Activated T-helper 9 cell treated with anti-CD3 and anti-CD28 coated beads, Interleukin-2, amount 50 U/mL, for 16 hours (primary cell): ENCODE measurements at places on chromosomes 1 and 21.

GRCh38 chr1:89673251-89673650 is 40.3 kb downstream of the LRRC8C start:
- DNase-seq = no peak

- no peak for DNase-seq
Observed at GRCh38 chr1:98351561-98351960, 310.0 kb upstream of the SNX7 start.

DNA sequence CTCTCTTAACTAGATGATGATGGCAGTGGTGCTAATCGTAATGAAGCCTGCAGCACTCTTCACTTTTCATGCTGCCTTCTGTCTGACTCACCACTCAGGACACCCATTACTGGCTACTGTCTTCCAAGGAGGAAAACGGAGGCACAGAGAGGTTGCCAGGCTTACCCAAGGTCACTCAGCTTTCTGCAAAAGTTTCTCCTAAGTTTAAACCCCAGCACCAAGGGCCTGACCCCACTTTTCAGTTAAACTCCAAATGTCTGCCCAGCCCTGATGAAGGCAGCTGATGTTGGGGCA is 78.1 kb upstream of the RUNX3 start:
- DNase-seq = no peak

DNA sequence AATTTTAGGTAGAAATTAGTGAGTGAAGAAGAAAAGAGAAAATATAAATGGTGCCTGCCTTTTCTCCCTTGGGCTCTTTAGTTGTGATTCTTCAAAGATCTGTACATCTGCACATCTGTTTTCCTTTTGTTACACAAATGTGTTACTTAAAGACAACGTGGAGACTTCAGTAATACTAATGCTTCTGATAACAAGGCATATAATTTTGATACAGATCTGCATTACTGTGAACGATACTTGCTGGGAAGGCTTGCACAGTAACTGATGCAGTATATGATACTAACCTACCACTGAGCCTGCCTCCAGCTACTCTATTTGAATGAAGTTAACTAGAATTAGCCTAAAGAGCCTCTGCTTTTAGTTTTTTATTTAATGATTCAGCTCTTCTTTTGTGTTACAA is 244.6 kb downstream of the COL11A1 start:
- no peak for DNase-seq

GRCh38 chr21:24205319-24205718 is 1402.0 kb downstream of the MRPL39 start:
- DNase-seq = no peak

DNA sequence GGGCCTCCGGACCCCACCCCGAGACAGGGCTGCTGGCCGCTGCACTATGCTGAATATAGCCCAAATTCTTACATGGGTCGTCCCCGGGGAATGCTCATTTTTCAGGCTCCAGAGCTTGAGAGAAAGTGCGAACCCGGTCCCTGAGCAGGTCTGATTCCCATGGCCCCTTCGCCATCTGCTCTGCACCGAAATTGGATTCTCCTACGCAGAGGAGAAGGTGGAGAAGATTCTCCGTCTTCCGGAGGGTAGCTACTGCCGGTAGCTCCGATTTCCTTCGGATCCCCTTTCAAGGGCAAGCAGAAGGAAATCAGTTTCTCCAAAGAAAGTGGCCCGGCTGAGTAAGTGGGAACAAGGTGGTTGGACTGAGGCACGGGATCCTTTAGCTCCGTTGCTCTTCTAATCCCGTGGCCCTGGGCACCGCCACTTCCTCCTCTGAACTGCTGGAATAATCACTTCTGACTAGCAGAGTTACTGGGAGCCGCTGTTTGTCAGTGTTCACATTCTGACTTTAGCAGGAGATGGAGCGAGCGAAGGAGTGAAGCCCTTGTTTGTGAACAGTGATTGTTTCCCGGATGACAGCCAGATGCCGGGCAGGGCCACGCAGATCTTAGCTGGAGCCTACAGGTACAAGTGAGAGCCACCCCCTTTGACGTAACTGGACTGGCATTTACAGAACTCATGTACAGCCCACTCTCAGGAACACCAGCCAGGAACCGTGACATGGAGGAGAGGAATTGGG is 1.1 kb upstream of the ZNF496 start:
- DNase-seq = no peak

- no peak for DNase-seq
Observed at GRCh38 chr21:17386498-17386897, 126.3 kb upstream of the CXADR start.

DNA sequence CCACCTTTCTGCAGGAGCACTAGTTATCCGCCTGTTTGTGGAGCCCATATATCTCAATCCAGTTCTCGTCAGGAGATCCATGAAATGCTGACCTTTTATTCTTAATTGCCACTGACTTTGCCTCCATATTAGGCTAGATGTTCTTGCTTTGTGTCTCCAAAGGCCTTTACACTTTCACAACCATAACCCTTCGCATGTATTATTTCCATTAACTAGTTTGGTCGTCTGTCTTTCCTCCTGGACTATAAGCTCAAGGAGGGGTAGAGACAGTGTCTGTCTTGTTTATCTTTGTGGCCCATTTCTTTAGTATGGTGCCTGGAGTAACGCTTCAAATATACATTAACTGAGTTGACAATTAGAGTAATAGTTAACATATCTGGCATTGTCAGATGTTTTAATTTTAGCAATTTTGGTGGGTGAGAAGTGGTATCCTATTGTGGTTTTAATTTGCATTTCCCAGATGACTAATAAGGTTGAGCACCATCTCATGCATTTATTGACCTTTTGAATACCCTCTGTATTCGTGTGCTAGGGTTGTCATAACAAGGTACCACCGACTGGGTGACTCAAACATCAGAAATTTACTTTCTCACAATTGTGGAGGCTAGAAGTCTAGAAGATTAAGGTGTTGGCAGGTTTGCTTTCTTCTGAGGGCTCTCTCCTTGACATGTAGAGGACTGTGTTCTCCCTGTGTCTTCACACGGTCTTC is 21.7 kb upstream of the IL12RB2 start:
- no peak for DNase-seq

DNA sequence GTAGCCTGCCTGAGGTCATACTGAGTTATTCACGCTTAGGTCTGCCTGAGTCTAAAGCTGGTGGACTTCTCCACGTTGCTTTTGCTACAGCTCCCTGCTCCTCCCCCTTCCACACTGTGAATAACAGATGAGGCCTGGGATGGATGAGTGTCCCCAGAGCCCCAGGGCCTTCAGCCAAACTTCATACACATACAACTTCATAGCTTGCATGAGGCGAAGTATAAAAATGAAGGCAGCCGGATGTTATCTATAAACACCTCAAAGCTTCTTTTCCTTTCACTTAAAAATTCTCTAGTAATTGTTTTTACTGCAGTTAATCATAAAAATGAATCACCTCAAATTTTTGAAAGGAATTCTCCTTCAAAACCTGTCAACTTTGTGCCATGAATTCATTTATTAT is 70.2 kb downstream of the DAB1 start:
- DNase-seq = no peak

GRCh38 chr1:40763742-40764532 is 19.6 kb upstream of the KCNQ4 start:
- DNase-seq = no peak

DNA sequence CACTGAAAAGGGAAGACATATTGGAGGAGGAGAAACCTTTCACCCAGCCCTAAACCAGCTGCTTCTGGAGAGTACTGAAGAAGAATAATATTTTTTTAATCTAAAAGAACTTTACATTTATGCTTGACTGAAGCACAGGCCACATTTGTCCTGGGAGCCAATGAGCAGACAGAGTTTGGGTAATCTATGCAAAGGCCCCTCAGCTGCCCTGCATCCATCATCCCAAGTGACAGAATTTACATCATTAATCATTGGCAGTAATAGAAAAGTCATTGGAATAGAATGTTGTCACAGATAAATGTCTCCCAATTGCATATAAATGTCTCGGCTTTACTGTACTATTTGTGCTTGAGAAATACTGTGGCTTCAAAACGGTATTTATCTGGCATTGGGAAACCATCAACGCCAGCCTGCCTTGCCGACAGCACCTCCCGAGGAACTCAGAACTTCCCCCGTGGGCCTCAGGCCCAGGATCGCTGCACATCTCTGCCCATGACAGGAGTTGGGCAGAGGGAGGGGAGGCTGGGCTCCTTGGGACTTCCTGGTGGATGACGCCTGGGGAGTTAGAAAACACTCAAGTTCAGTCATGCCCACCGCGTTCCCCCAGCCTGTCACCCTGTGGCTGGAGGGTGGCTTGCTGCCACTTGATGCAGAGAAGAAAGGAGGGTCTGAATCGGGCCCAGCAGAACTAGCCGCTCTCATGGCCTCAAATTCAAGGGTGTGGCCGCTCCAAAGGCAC is 133.1 kb downstream of the CAMTA1 start:
- DNase-seq = no peak

- DNase-seq = no peak
Observed at GRCh38 chr1:160420881-160421842, 20.8 kb downstream of the VANGL2 start.

DNA sequence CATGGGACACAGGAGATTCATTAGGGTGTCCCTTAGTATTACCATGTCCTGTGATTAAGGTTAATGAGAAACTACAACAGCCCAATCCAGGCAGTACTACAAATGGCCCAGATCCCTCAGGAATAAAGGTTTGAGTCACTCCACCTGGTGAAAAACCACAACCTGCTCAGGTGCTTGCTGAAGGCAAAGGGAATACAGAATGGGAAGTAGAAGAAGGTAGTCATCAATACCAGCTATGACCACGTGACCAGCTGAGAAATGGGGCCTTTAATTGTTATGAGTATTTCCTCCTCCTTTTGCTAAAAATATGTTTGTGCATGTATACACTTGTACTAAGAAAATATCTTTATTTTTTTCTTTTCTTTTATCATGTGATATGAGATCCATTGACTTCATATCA is 91.1 kb upstream of the ADAMTS5 start:
- no peak for DNase-seq

GRCh38 chr21:35632711-35633110 is 427.6 kb downstream of the SETD4 start:
- DNase-seq = no peak

- DNase-seq = peak; percentile 85
Observed at GRCh38 chr1:219173758-219174459, at the start of gene LYPLAL1. LYPLAL1 (plus strand) TSS chr1:219173878; CDS start chr1:219173891, 13 bp downstream.

- no peak for DNase-seq
Observed at GRCh38 chr1:168441745-168442144, 102.1 kb downstream of the XCL2 start.

DNA sequence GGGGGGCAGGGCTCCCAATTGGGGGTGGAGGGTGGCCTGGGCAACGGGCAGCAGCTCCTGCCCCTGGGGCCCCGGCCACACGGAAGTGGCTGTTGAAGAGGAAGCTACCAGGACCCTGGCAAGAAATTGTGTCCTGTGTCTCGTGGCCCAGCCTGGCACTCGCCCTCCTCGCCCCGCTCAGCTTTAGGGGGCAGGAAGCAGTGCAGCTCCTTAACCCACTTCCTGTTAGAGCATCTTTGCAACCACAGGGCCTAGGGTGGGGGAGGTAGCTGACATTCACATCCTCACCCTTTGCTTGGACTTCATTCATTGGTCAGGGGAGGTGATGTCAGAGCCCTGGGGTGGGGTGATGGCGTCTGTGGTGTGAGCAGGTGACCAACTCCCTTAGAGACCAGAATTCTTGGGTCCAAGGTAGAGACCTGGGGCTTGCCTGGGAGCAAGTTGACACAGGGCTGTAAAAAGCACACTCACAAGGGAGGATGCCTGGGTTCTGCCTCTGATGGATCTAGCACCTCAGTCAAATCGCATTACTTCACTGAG is at the start of gene ARHGAP30:
ARHGAP30 (minus strand) TSS at position 161 of the 540 bp plus-strand sequence. CDS start 267 bp downstream, outside the sequence.
- peak; percentile 64 for DNase-seq

DNA sequence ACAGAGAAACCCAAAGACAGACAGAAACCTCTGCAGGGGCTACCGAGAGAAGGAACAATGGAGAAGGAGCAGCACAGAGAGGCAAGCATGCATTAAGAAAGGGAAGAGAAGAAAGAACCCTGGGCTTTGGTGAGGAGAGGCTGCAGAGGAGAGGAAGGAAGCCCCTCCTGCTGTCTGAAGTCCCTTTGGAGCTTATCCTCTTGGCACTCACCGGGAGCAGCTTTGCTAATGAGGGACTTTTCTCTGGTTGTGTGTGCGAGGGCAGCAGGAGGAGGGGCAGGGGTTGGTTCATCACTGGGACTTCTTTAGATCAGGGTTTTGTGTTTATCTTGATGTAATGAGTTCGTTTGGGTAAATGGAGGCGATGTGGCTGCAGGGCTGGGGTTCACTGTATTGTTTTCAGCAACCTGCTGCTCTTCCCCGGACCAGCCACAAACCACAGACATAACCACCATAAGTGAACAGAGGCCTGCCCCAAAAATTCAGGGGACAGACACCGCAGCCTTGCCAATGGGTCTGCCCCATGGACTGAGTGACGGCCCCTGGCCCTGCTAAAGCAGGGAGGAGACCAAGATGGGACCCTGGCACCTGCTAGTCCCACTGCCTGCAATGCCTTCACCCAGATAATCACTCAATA is 100.6 kb downstream of the KCND3 start:
- no peak for DNase-seq

DNA sequence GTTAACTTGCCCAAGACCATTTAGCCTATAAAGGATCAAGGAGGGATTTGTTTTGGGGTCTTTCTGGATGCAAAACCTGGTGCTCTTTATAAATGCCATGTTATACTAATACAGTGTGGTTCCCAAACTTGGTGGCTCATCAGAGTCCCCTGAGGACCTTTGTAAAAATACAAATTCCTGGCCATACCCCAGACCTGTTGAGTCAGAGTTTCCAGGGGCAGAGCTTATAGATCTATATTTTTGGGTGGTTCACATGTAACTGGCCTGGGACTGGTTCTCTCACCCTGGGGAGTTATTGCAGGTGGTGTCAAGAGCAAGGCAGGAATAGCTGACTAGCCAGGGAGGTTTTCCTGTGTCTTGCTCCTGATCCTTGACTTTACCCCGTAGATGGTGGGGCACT is 136.9 kb upstream of the HNRNPU start:
- no peak for DNase-seq

GRCh38 chr1:30028283-30028682 is 695.1 kb downstream of the MATN1 start:
- no peak for DNase-seq

GRCh38 chr1:203669739-203670138 is 43.1 kb downstream of the ATP2B4 start:
- no peak for DNase-seq

DNA sequence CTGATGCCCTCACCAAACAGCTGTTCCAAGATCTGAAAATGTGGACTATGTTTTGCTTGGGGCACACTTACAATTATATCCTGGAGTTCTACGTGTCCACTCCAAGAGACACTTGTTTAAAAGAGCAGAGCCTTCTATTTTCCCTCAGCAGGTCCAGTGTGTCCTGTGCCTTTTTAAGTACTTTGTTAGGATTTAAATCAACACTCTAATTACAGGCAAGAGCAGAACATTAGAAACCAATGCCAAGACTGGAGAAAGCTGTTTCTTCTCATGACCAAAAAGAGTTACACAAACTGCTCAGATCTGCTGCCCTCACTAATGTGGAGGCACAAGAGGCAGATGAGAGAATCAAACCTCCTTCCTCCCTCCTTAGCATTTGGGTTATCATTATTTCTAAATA is 452.9 kb downstream of the LMO4 start:
- no peak for DNase-seq
